ENCODE measurements at places on chromosomes 7 and 10.

- no peak for DNase-seq
Observed at GRCh38 chr7:39269034-39269433, 291.3 kb downstream of the POU6F2 start.

DNA sequence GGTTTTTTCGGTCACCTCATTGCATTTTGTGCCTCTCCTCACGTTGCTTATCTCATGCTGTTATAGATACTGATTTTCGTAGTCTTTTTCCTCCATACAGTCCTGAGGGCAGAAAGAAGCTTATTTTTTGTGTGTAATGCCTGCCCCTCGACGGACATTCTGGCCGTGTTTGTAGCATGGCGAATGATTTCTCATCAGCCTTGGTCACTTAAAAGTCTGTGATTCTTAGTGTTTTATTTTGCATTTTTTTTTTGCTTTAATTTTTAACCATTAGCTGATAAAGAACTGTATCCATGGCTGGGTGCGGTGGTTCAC, 469 bp upstream of the NOC3L start:
- DNase-seq = no peak

- DNase-seq = no peak
Observed at GRCh38 chr7:33536398-33537103, 368.8 kb upstream of the BMPER start.

GRCh38 chr10:72847681-72848080, 45.9 kb upstream of the OIT3 start:
- no peak for DNase-seq

DNA sequence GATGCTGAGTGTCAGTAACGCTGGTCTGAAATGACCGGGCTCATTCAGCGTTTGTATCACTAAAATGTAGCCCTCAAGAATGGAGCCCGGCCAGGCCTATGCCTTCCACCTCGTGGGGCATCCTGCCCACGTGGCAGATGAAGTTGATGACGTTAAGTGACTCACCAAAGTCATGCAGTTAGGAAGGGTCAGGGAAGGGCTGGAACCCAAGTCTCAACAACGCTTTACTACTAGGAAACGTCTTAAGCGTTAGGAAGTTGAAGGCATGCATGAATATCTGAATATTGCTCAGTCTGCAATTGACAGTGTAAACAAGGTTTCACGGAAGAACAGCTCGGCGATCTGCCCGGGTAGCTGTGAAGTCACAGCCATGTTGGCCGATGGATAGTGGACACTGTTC, 14.0 kb upstream of the UBE3C start:
- DNase-seq = no peak

DNA sequence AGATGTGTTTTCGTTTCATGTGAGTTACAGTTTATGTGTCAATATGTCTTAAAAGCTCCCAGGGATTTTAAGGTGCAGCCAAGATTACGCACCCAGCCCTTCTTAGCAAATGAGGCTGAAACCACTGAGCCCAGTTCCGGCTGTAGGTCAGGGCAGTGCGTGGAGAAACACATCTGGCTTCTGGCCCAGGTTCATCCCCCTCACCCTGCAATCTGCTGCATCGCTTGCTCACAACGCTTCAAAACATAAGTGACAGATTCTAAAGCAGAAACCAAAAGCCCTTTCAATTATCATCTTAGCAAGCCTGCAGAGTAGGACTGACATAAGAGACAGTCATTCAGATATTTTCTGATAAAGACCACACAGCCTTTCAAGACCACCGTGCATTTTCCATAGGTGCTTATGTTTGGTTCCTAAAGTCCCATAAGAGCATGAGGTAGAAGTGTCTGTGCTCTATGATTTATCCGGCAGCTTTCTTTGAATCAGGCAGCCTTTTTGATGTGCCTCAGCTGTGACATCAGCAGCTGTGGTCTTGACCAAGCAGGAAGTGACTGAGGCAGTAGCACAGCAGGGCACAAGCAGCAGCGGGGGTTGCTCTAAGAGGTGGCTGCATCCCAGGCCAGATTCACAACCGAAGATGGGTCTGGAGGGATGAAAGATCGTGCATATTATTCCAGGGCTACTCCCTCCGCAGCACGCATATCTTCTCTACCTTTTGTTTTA, 72.1 kb upstream of the LYZL2 start:
- DNase-seq = no peak

DNA sequence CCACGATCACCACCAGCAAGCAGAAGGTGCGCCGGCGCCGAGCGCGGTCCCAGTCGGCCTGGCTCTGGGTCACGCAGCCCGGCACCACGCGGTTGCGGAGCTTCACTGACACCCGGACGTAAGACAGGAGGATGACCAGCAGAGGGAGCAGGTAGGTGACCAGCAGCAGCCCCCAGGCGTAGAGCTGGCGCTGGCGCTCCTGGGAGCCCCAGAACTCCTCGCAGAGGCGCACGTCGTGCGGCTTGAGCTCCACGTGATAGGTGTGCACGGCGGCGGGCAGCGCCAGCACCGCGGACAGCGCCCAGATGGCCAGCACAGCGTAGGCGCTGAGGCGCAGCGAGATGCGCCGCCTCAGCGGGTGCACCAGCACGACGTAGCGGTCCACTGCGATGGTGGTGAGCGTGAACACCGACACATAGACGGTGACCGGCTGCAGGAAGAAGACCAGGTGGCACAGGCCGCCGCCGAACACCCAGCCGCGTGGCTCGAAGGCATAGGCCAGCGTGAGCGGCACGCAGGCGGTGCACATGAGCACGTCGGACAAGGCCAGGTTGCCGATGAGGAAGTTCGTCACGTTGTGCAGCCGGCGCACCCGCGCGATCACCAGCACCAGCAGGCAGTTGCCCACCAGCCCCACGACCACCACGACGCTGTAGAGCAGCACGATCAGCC, 920 bp downstream of the PRLHR start:
- DNase-seq = peak; percentile 10

GRCh38 chr10:65838811-65839210, 1087.0 kb upstream of the LRRTM3 start:
- DNase-seq = no peak

DNA sequence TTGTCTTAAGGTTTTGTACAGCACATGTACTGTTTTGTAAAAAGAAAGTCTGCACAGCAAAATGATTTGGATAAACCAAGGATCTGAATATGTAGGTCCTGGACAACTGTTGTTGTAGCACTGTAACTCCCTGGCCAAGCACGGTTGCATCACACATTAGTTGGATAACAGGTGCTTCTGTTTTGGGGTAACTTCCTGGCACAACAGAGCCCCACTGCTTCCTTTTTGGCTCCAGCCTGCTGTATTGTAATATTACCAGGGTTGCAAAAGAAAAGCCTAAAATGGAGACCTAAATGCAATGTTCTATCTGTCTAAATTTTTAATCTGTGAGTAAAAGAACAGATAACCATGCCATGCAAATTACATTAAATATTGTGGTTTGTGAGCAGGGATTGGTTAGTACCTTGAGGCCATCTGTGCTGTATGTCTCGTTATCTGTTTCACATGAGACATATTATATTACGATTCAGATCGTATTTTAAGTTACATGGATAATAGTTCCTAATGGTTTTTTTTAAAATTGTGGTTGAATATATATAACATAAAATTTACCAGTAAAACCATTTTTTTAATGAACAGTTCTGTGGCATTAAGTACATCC, 27.5 kb upstream of the WAC start:
- DNase-seq = peak; percentile 28

DNA sequence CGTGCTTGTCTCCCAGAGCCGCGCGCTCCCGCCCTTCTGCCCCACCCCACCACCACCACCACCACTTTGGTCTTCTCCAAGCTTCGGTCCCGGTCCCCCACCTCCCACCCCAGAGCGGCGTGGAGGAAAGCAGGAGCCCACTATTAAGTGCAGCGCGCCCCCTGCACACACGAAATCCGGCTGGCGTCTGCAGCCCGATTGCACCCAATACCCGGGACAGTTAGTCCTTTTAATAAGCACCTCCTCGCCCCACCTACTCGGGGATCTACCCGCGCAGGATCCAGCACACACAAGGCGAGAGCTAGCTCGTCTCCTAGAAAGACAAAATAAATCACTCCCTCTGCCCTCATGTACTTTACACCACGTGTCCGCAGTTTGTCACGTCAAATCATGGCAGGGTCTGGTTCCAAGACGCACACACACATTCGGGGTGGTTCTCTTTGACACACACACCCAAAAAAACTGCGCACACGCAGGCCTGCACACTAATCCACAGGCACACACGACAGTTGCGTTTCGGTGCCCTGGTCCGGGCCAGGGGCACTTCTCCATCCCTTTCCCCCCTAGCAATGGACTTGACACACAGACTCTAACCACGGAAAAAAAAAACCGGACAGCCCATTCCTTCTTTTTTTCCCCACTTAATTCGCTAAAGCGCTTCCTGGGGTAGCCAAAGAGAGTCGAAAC, 1.6 kb downstream of the SFMBT2 start:
- no peak for DNase-seq

GRCh38 chr10:84254552-84255478, 10.0 kb downstream of the RGR start:
- no peak for DNase-seq

- DNase-seq = no peak
Observed at GRCh38 chr7:47493976-47494911, 87.7 kb downstream of the TNS3 start.

GRCh38 chr7:110119883-110120581, 970.9 kb upstream of the LRRN3 start:
- no peak for DNase-seq

- no peak for DNase-seq
Observed at GRCh38 chr10:27536437-27536836, 32.3 kb downstream of the RAB18 start.

GRCh38 chr7:93245525-93246432, 13.6 kb downstream of the VPS50 start:
- peak; percentile 43 for DNase-seq

GRCh38 chr7:44988701-44989100, 9.9 kb upstream of the MYO1G start:
- DNase-seq = no peak

GRCh38 chr7:121966935-121967332, 94.0 kb downstream of the PTPRZ1 start:
- DNase-seq = no peak

GRCh38 chr10:126049759-126050700, 153.7 kb downstream of the FANK1 start:
- DNase-seq = peak; percentile 80

DNA sequence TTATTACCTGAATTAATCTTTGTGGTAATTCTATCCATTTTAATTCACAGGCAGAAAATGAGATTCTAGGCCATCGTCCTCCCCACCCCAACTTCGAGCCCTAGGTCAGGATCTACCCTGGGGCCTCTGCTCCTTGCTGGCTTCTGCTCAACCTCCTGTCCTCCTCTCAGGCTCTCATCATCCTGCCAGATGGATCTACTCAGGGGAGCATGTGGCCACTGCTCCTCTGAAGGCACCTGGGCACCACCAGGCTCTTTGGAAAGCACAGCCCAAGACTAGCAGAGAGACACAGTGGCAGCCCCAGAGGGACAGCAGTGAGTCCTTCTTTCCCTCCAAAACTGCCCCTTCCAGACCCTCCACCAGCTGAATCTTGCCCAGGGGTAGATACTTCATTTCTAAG, 248.2 kb downstream of the TCERG1L start:
- DNase-seq = no peak

DNA sequence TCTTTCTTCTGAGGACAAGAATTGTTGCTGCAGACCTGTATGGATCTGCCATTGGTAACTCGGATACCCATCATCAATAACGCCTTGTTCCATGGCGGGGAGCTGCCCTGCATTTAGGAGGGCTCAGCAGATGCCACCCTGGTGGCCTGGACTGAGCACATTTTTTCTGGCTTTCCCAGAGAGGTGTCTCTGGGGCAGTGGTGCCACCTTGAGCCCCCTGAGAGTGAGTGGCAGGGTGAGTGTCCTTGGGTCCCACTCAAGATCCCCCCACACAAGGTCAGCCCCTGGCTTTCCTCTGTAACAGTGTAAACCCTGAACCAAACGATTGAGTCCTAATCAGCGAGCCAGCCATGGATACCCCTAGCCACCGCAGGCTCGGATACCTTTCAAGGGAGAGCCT, 258.6 kb downstream of the GLRX3 start:
- DNase-seq = no peak

GRCh38 chr10:109616359-109616980, 306.8 kb downstream of the XPNPEP1 start:
- no peak for DNase-seq

DNA sequence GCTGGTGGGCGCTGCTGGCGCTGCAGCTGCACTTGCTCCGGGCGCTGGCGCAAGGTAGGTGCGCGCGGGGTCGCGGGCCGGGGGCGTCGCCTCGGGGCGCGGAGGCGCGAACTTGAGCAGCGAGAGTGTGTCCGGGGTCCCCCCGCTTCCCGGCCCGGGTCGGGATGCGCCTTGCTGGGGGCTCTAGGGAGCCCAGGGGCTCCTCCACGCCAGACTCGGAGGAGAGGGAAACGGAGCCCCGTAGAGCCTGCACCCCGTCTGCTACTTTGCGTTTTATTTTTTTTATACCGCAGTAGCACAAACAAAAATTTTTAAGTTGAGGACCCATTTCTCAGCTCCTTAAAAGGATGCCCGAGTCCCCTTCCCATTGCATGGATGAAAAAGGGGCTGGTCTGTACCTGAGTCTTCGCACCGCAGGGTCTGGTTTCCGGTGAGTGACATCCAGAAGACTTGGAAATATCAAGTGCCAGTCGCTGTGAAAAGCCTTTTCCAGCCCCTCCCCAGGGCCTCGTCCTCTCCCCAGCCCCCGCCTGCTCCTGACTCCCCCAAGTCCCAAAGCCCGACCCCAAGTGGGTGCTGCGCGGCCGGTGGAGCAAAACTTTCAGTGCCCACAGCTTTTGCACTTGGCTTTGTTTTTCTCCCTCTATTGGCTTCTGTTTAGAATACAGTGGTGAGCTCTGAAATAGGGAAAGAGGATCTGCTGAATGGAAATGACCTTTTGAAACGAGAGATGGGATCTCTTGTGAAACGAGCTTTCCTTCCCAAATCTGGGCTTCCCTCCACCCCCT, 973 bp downstream of the SDK1 start:
- DNase-seq = no peak

DNA sequence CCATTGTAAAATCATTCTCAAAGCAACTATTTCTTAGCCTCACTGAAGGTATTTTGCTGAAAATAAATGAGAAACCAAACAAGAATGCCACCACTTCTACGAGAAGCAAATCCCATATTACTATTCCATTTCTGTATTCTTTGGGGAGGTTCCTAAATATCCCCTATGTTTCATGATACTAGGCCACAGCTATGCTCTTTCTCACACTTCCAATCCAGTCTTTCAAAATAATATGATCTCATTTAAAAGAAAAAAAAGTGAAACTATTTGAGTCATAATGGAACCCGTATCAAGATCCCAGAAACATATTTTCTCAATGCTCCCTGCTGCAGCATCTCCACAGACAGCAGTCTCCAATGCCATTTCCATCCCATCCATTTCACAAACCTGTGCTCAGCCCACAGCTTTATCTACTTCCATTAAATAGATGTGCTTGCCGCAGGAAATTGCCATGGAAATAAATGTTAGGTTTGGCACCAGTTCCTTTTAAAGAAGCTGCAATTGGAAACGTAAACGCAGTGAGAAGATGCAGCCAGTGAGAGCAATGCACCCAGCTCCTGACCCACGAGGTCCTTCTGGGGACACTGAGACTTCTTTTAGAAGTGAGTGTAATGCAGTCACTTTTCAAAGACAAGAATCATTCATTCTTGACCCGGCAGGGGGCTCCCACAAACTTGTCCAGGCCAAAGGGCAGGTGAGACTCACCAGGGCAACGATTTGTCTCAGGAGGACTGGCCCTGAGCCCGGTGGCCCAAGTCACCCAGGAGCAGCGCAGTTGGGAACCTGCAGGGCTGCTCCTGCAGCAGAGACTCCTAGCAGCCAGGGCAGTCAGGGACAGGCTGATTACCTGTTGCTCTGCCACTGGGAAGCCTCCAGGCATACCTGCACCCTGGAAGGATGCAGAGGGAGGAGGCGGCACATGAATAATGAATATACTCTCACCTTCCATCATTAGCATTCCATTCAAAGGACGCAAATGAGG, 99.6 kb downstream of the C10orf90 start:
- no peak for DNase-seq
